BJ (cell line): ENCODE measurements at places on chromosomes 2 and 18.

GRCh38 chr18:58502628-58503027 lies 126.3 kb downstream of the ALPK2 start:
- DNase-seq = no peak

- no peak for DNase-seq
These were observed 2.6 kb downstream of the SCN9A start for GRCh38 chr2:166373105-166373504.

DNA sequence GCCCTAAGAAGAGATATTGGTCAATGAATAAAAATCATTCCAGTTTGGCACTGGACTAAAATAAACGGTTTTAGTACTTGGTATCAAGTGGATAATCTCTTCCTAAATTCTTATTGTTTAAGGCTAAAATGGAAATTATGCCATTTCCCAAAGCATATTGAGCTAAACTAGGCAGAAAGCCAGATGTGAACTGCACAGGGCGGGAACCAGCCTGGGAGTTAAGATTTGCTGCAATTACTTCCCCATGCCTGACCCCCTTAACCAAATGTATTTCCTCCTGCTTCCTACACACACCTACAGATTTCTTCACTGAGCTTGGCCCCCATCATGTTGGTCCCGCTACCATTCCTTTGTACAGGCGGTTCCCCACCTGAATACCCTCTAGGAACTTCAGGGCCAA lies 12.2 kb downstream of the ZBTB7C start:
- no peak for DNase-seq

GRCh38 chr18:23924813-23925212 lies 89.7 kb upstream of the TTC39C start:
- no peak for DNase-seq
